ENCODE measurements at places on chromosomes 1 and 21. TPM values are rescaled to one million over a fixed set of nuclear protein-coding genes. Genes with fewer than 3 reads are reported as not detected.

DNA sequence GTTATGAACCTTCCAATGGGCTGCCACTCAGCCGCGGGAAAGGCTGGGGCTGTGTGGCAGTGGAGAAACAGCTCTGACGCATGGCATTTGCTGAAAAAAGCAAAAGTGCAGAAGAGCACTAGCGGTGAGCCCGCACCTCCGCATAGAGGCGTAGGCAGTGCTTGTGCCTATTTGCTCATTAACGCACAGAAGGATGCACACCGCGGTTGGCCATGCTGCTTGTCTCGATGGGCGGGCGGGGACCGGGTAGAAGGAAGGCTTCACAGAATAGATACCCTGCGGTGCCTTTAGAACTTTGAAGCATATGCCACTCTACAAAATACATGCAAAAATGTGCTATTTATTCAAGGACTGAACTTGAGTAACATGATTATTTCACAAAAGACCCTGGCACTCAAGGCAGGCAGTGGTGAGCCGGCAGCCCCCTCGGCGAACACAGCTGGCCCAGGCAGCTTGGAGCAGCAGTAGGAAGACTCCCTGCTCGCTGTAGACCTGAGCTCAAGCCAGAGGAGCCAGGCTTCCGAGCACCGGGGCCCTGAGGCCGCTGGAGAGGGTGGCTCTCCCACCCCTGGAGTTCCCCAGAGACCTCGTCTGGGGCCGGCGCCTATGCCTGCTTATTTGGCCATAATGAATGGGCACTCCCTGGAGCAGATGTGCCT, 71.5 kb downstream of the SIK1 start:
- no peak for DNase-seq

The TFF2 gene
- not detected for polyA plus RNA-seq

The LMOD1 gene
- 3.9 TPM for polyA plus RNA-seq

GRCh38 chr1:206446688-206447421, 23.4 kb upstream of the IKBKE start:
- no peak for DNase-seq

DNA sequence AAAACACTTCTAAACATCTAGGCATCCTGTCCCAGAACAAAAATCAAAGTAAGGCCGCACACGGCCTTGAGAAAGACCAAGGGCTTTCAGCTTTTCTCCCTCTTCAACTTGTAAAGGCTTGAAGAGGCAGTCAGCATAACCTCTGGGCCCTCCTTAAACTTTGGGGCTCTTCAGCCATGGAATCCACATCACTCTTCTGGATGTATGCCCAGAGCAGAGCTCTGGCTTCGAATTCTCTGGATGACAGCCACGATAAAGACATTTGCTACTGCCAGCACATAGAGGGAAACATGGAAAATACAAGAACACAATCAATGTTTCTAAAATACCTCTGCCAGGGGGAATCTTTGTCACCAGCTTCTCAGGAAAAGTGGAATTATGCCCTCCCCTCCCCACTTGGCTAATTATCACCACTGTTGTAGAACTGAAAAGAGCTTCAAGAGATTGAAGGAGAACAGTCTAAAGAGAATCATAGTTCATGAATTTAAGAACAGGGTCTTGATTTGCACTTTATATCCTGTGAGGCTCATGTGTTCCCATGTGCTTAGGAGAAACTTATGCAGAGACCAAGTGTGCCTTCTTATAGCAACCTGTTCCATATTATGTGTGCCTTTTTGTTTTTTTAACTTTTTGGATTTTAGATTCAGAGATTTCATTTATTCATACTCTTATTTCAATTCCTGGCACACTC, 39.0 kb upstream of the DPT start:
- no peak for DNase-seq

- DNase-seq: no peak
These were observed 34.6 kb upstream of the PDPN start for GRCh38 chr1:13549021-13549420.

The EVI5 gene
- 24.3 TPM for polyA plus RNA-seq

DNA sequence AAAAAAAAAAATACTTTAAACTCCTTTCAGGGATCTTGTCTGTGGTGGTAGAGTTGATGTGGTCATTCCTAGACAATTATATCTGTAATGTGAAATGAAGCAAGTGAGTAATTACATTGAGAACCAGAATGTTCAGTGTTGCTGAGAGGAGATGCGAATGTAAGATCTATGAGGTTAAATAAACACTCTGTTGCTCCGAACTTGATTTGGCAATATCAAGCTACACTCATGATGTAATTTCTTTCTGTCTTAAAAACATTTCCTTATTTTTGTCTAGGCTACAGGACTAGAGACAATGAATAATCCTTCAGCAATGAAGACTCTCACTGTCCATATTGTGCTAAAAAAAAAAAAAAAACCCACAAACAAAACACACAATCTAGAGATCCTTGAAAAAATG, 63.1 kb upstream of the IGSF5 start:
- DNase-seq: no peak

The TTC34 gene
- polyA plus RNA-seq: 1.3 TPM

The SHE gene
- polyA plus RNA-seq: 9.8 TPM

The GBP4 gene
- 9.7 TPM for polyA plus RNA-seq

- DNase-seq: no peak
These were observed 12.5 kb downstream of the AMY2B start for GRCh38 chr1:103583887-103584286.

The ATP1A4 gene
- polyA plus RNA-seq: 0.15 TPM
